Naive B cell (primary cell): ENCODE measurements at places on chromosomes 16 and 17. TPM values are rescaled to one million over a fixed set of nuclear protein-coding genes. Genes with fewer than 3 reads are reported as not detected.

DNA sequence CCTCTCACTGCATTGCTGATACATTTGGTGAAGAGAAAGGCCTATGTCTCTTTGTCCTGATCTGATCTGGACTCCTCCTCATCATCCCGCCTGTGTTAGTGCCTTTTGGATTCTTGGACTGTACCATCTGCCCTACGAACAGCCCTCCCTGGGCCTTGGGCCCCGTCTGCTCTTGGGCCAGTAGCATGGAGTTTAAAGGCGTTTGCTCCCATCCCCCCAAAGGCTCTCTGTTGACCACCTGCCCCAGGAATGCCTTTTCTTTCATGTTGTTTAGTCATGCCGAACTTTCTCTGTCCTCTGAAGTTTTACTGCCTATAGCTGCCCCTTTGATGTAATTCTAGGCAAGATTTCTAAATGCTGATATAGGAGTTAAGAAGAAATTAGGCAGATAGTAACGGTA lies 30.9 kb upstream of the MEAK7 start:
- no peak for DNase-seq

DNA sequence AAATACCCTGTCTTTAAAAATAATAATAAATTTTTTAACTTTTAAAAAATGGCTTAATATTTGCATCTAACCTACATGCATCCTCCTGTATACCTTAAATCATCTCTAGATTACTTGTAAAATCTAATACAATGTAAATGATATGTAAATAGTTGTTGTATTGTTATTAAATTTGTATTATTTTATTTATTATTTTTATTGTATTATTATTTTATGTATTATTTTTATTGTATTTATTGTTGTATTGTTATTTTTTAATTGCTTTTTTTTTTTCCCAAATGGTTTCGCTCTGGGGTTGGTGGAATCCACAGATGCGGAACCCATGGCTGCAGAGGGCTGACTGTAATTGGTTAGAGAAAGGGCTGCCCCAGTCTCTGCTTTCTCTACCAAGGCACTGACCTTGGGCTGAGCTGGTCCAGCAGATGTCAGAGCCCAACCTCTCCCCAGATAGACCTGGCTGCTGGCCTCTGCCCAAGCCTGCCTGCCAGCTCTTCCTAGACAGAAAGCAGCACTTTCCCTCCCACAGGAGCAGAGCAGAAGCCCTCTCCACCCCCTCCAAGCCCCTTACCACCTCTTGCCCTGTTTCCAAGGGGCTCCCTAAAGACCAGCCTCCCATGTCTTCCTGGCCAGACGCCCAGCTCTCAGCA lies 183.8 kb downstream of the GSG1L start:
- no peak for DNase-seq

- no peak for DNase-seq
Observed at GRCh38 chr17:1591474-1592090, 29.0 kb upstream of the PITPNA start.

- DNase-seq = no peak
Observed at GRCh38 chr16:71258372-71258771, 27.9 kb upstream of the HYDIN start.

DNA sequence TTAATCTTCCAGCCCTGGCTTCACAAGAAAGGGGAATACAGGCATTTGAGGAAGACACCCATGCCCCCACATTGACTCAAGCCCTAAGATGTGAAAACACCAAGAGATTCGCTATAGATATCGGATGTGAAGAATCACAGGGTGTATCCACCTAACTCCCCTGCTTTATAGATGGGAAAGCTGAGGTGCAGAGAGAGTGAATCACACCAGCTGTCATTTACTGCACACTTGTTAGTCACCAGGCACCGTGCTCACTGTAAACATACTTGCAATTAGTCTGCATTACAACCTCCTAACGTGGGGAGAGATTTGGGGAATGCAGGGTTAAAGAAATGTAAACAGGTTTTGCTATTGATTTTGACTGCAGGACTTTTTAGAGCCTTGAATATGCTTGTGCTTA lies 325.5 kb downstream of the C16orf95 start:
- DNase-seq = no peak

DNA sequence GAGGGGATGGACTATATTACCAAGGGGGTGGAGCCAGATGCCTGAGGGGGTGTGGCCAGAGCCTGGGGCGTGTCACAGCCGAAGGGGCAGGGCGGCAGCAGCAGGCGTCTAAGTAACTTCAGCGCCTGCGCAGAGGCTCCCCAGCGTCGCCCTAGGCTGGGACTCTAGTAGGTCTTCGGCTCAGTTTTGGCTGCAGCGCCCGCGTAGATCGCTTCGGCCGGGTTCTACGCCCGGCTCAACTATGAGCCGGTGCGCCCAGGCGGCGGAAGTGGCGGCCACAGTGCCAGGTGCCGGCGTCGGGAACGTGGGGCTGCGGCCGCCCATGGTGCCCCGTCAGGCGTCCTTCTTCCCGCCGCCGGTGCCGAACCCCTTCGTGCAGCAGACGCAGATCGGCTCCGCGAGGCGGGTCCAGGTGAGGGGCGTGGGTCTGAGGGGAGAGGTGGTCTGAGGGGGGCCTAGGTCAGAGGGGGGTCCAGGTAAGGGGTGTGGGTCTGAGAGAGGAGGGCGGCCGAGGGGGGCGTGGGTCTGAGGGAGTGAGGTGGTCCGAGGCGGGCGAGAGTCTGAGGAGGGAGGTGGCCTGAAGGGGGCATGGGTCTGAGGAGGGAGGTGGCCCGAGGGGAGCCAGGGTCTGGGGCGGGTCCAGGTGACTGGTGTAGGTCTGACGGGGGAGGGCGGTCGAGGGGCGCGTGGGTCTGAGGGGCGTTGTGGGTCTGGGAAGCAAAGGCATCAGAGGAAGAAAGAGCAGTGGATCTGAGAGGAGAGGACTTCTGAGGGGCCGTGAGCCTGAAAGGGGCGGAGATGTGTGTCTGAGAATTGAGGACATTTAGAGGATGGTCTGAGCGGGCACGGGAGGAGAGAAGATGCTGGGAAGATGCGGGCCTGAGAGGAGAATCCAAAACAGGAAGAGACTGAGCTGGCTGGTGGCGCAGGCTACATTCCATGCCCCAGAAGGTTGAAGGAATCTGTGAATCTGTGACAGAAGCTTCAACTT lies at the start of gene LPCAT2:
LPCAT2 (plus strand) TSS at position 132 of the 991 bp plus-strand sequence; CDS start at position 242, 110 bp downstream.
- peak; percentile 17 for DNase-seq

DNA sequence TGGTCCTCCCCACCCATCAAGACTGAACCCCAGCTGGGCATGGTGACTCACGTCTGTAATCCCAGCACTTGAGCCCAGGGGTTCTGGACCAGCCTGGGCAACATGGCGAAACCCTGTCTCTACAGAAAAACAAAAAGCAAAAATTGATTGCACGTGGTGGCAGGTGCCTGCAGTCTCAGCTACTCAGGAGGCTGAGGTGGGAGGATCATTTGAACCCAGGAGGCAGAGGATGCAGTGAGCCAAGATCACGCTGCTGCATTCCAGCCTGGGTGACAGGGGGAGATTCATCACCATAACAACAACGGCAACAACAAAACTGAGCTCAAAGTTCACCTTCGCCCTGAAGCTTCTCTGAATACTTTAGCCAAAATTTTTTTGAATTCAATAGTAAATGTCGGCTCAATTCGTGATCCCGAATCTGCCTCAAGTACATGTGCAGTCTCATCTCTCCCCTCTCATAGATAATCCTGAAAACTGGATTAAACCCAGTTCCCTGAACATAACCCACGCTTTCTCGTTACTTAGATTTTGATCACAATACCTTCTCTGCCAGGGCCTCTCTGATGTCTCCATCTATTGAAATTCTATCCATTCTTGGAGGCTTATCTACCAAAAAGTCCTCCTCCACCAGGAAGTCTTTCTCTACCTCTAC lies 13.5 kb upstream of the MYH10 start:
- no peak for DNase-seq

GRCh38 chr17:30801671-30802070 lies 22.8 kb downstream of the CRLF3 start:
- no peak for DNase-seq

- DNase-seq = no peak
Observed at GRCh38 chr17:11430751-11431150, 167.5 kb upstream of the DNAH9 start.

GRCh38 chr16:84891149-84891795 lies 71.5 kb downstream of the CRISPLD2 start:
- DNase-seq = no peak

DNA sequence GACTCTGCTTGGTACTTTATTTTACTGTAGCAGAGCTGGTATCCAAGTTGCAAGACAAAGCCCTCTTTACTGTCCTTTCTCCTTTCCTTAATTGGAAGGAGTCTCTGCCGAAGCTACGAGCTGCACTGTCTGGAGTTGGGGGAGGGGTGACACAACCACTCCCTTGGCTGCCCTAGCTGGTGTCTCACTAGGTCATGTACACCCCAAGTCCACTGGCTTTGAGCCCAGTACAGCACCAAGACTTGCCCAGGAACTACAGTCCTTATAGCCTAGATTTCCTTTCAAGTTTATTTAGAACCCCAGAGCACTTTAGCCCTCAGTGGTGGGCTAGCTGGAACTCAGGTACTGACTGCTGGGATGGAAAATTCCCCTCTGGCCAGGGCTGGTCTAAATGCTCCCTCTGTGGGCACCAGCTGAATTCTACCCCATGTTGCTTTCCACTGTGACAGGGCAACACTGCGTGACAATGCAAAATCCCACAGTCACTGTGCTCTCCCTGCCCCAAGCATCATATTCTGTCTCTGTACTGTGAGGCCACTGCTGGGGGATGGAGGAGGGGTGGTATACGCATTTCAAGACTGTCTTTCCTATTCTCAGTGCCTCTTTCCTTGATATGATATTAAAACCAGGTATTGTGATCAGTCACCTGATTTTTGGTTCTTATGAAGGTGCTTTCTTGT lies 18.4 kb downstream of the EFCAB5 start:
- no peak for DNase-seq

- no peak for DNase-seq
Observed at GRCh38 chr17:27423651-27424050, 32.6 kb upstream of the KSR1 start.

The CIBAR2 gene
- polyA plus RNA-seq = not detected

The CCL23 gene
- polyA plus RNA-seq = not detected

The MAZ gene
- 30.6 TPM for polyA plus RNA-seq

The SOCS1 gene
- polyA plus RNA-seq = 37.0 TPM

The GPR179 gene
- polyA plus RNA-seq = not detected

The CPSF4L gene
- polyA plus RNA-seq = not detected

The SLC4A1 gene
- polyA plus RNA-seq = 0.12 TPM

The MYCBPAP gene
- polyA plus RNA-seq = 0.75 TPM

The SRL gene
- not detected for polyA plus RNA-seq

The TPPP3 gene
- polyA plus RNA-seq = not detected
